Brain microvascular endothelial cell (primary cell): ENCODE measurements at places on chromosomes 12 and 14.

DNA sequence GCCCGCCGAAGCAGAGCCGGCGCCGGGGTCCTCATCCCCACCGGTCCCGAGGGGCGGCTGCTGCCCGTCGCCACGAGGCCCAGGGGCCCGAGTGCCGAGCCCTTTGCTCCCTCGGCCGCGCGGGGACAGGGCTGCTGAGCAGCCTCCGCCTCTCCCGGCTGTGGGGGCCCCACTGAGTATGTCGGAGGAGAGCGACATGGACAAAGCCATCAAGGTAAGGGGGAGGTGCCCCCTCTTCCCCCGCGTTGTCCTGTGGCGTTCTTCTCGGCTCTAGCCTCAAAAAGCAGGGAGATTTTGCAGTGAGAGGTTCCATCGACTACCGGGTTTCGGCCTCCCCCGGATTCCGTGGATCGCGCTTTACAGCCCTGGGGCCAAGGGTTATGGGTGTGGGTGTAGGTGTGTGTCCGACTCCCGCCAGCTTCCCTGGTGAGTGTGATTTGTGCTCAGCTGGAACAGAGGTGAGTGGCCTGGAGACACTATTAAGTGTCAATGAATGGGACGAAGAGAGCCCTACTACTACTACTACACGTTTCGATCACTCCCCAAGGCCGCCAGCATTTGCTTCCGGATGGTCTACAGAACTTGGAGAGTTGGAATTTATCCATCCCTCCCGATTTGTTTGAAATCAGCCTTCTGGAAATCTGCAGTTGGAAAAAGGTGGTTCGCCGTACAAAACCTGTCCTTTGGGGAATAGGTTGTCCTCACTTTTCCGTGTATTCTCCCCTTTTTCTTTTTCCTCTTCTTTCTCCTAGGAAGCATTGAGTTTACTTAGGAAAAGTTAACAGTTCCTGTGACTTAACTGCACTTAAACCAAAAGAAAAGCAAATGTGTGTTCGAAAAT, 748 bp downstream of the MAPKAPK5 start:
- no peak for DNase-seq

DNA sequence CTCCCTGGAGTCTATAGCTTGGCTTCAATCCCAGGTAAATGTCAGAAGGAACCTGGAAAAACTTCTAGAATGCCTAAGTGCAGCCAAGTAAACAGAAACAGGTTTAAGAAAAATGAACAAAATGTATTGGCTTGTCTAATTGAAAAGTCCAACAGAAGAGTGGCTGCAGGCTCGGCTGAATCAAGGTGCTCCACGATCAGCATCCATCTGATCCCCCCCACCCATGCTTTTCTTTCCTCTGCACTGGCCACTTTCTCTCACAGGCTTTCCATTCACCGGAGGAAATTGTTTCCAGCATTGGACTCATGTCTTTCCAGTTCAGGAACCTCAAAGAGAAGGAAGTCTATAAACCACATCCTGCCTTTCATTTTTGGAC, 42.0 kb upstream of the C14orf180 start:
- no peak for DNase-seq

DNA sequence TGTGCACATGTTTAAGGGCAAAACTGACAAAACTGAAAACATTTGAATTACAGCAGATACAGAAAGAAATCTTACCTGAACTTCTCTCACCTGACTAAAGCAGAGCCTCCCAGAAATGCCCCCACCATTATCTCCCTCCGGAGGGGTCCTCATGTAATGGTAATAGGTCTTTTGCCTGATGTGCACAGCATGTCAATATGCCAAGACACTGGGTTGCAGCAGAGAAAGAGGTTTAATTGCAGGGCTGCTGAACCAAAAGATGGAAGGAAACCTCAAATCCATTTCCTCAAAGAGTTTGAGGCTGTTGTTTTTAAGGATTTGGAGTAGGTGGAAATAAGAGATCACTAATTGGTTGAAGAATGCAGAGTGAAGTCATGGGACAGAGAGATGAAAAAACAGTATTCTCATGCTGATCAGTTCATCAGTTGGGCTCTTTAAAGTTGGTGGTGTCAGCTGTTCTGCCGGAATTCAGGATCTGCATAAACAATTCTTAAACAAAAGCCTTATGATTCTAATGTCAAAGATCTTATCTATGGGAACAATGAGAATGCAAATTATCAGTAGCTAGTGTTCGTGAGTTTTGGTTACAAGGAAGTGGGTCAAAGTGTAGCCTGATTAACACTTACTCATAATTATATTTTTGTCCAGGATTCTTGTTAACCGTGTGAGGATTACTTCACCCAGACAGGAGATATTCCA, 18.2 kb downstream of the ANG start:
- no peak for DNase-seq

GRCh38 chr14:67817750-67818438, 1.5 kb upstream of the ZFYVE26 start:
- no peak for DNase-seq

DNA sequence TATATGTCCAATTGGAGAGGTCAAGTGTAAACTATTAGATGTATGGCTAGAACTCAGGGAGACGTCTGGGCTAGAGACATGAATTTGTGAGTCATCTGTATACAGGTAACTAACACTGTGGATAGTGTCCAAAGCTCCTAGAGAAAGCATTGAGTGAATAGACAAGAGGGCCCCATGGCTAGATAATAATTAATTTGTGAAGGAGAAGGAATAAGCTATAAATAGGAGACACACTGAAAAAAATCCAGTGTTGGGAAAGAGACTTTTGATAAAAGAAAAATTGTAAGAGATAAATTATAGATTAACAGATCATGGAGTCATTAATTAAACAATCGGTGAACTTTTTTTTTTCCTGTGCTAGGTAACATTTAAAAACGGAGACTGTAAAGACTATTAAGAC, 326.6 kb upstream of the PRICKLE1 start:
- no peak for DNase-seq

GRCh38 chr14:61678975-61679374, 16.3 kb upstream of the HIF1A start:
- no peak for DNase-seq

GRCh38 chr12:64992116-64992515, 129.0 kb downstream of the WIF1 start:
- no peak for DNase-seq
